Stimulated activated CD8-positive, alpha-beta memory T cell treated with anti-CD3 and anti-CD28 coated beads, Interleukin-4, amount 100 ng/mL, for 4 hours (primary cell): ENCODE measurements at places on chromosomes 3 and 15.

GRCh38 chr3:53258600-53259426 lies 3.0 kb upstream of the TKT start:
- no peak for DNase-seq

GRCh38 chr3:10505791-10506585 lies 602 bp upstream of the ATP2B2 start:
- no peak for DNase-seq

DNA sequence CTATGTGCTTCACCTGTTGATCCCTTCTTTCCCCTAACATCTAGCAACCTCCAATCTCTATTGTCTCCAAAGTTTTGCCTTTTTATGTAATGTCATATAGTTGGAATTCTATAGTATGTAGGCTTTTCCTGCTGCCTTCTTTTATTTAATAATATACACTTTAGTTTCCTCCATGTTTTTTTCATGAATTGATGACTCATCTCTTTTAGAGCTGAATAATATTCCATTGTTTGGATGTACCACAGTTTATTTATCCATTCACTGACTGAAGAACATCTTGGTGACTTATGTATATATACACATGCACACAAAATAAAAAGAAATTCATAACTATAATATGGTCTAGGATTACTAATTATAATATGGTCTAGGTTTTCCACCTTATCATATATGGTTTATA lies 1314.2 kb downstream of the OTOL1 start:
- DNase-seq = no peak

DNA sequence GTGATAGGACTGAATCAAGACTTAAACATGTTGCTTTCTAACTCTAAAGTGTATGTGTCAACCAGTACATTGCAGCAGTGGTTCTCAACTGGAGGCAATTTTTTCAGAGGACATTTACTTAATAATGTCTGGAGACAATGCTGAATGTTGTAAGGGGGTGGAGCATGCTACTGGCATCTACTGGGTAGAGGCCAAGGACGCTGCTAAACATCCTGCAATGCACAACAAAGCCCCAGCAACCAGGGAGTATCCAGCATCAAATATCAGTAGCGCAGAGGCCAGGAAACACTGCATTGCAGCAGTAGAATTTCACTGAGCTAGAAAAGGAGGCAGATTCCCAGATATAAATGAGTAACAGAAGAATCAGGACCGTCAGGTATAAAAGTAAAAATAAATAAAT lies 79.8 kb upstream of the GRM7 start:
- DNase-seq = no peak

DNA sequence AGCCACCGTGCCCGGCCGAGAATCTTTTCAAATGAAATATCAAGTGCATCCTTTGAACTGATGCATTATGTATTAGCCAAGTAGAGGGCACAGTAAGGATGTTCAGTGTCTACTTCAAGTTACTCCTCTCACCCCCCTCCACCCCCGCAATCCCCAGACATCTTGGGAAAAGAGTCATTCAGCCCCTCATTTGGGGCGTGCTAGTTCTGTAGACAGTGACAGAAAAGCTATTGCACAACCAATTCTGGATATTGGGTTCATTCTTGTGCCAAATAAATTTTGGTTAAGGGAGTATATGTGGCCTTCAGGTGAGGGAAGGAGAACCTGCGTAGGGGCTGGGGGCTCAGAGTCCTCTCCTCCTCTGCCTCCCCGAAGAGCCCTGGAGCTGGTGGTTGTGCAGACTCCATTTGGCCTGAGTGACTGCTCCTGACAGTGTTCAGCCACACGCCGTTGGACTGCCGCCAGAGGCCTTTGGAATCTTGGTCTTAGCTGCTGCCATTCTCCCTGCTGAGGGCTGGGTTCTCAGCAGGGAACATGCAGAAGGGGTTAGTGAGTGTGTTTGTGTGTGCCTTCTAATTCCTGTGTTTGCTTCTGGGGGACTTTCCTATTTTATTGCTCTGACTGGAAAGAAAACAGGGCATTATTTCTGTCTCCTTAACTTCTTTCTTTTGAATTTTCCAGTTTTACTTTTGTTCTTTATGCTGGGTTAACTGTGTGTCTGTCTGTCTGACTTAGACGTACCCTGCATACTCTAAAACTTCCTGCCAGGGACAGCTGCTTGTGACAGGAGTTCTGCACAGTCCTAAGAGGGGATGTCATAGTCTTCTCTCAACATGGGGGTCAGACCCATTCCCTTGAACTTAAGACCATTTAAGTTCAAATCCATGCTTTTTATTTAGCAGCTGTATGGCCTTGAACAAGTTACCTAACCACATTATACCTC lies 21.0 kb downstream of the RARB start:
- no peak for DNase-seq

GRCh38 chr3:43742920-43743319 lies 52.2 kb downstream of the ABHD5 start:
- no peak for DNase-seq

DNA sequence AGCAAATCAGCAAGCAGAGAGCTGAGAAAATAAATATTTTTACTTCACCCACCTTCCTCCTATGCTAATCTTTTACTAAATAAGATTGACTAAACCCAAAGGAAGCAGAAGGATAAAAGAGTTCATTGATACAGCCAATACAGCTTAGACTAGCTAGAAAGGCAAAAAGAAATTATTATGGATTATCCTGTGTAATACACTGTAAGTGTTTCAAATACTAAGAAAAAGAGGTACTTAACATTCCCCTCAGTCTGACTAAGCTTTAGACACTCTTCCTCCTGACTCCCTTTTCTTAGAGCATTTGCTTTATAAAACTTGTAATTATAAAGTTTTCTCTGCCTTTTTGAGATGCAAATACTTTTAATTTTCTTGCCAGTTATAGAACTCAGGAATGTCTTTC lies 848.9 kb upstream of the CADM2 start:
- no peak for DNase-seq

- DNase-seq = no peak
Observed at GRCh38 chr3:22704166-22704565, 499.0 kb upstream of the UBE2E2 start.

- DNase-seq = no peak
Observed at GRCh38 chr3:124832782-124833709, 54.1 kb downstream of the ITGB5 start.

- DNase-seq = no peak
Observed at GRCh38 chr15:66864871-66865281, 162.8 kb downstream of the SMAD6 start.

- DNase-seq = no peak
Observed at GRCh38 chr3:148763156-148763680, 64.4 kb upstream of the CPB1 start.

- no peak for DNase-seq
Observed at GRCh38 chr15:60228101-60228500, 169.7 kb downstream of the ANXA2 start.

- DNase-seq = no peak
Observed at GRCh38 chr3:47577583-47578118, 1.0 kb downstream of the CSPG5 start.

- no peak for DNase-seq
Observed at GRCh38 chr3:81164806-81165205, 596.6 kb downstream of the GBE1 start.

DNA sequence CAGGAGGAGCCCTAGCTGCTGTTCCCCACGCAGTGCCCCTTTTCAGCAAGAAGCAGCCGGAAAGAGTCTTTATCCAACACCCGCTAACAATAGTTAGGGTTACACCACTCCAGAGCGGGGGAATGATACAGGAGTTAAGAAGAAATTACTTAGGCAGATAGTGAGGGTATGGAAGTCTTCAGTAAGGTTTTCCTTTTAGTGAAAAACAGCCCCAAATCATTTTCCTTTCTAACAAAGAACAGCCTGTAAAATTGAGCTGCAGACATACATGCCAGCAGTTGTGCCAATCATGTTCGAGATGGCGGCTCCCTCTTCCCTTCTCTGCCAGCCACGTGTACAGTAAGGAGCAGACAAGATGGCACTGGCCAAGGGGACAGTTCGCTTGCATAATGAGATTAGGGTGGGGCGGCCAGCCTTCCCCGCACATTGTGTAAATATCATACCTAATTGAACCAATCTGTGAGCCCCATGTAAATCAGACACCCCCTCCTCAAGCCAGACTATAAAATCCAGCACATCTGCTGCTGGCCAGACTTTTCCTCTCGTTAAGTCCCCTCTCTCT lies 18.5 kb upstream of the SENP5 start:
- no peak for DNase-seq

- DNase-seq = no peak
Observed at GRCh38 chr3:85535517-85535916, 576.7 kb downstream of the CADM2 start.

DNA sequence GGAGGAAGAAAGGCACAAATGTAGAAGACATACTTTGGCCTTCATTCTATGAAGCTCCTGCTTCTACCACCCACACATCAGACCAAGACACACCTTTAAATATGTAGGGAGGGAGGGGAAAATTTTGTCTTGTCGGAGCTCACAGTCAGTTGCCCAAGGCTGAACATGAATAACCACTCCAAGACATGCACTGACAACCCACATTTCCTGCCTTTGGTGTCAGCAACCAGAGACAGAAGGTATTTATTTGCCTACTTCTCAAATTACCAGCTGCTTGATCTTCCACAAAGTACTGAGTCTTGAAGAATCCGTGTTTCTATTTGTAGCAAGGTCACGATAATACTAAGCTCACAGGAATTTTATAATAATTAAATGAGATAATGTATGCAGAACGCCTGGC lies 169.7 kb downstream of the KCNMB2 start:
- no peak for DNase-seq

- no peak for DNase-seq
Observed at GRCh38 chr3:7700539-7700938, 801.1 kb upstream of the LMCD1 start.

- no peak for DNase-seq
Observed at GRCh38 chr3:9399746-9400145, 2.3 kb downstream of the SETD5 start.

DNA sequence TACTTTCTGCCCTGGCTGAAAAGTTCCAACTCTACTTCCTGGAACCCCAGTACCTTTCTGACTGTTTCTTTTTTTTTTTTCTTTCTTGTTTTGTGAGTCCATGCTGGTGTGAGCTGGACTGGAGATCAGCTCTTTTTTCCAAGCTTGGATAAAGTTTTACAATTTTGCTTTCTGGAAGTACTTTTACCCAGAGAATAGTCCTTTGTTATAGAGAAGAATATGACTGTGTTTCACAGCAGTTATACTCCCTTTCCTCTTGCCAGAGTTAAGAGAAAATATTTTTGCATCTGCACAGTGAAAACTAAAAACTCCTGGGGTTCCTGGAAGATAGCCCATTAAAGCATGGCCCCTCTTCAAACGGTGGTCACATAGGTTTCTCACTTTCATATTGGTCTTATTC lies 1100.6 kb downstream of the OTOL1 start:
- DNase-seq = no peak

GRCh38 chr3:113227146-113227545 lies 15.8 kb downstream of the BOC start:
- no peak for DNase-seq

GRCh38 chr3:189282741-189283140 lies 111.0 kb downstream of the TPRG1 start:
- DNase-seq = no peak

GRCh38 chr3:113537155-113537554 lies 4.8 kb downstream of the SIDT1 start:
- no peak for DNase-seq

- no peak for DNase-seq
Observed at GRCh38 chr3:69182588-69183316, 60.4 kb upstream of the LMOD3 start.

- no peak for DNase-seq
Observed at GRCh38 chr15:71171195-71171594, 55.9 kb downstream of the THSD4 start.

- no peak for DNase-seq
Observed at GRCh38 chr3:62261736-62262135, 111.6 kb downstream of the FEZF2 start.

DNA sequence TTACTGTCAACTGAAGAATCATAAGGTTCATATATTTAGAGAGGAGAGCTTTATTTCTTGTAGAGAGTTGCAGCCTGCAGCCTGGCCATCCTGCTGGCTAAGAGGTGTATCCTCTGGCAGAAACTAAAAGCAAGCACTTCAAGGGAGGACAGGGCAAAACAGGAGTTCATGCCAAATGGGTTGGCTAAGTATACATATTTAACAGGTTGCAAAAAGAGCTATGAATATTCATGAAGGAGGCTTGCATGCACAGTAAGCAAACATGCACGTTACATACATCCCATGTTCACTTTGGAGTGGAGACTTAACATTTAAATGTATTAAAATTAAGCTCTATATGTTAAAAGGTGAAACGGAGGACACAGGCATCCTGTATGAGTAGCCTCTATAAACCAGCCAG lies 354.4 kb downstream of the ERC2 start:
- no peak for DNase-seq

DNA sequence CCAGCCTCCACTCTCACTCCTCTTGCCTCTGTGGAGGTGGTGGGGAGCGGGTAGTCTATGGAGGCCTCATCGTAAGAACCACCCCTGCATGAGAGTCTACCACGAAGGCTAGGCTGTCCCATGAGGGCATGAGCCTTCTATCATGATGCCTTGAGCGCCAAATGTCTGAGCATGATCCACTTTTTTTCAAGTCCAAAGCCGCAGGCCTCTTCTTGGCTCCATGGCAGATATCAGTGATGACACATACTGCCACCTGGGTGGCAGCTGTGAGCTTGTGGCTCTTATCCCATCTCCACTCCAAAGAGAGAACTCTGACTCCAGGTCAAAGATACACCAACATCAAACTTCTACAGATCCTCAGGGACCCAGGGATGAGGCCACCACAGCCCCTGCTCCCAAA lies 13.5 kb downstream of the POC1A start:
- no peak for DNase-seq

GRCh38 chr3:150094150-150094933 lies 123.6 kb upstream of the PFN2 start:
- no peak for DNase-seq

DNA sequence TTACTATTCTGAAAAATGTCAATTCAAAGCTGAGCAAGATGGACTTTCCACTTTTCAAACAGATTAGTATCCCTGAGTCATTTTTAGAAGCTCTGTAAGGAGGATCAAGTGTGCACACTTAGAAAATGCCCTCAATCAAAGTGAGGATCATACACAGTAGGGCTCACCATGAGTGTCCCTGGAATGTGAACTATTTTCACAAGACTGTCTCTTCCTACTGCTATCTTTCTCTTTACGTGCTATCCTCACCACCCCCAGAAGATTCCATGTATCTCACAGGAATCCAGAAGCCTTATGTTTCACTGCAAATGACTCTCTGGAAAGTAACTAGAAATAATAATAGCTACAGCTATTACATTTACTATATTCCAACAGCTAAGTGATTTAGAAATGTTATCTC lies 349.9 kb upstream of the TGFBR2 start:
- no peak for DNase-seq

GRCh38 chr3:87563712-87564111 lies 287.3 kb upstream of the POU1F1 start:
- no peak for DNase-seq
